Mesangial cell (primary cell): ENCODE measurements at places on chromosomes 12 and 14. TPM values are rescaled to one million over a fixed set of nuclear protein-coding genes. Genes with fewer than 3 reads are reported as not detected.

The KCNC2 gene
- 0.51 TPM in 1 of 2 replicates, not detected in the other for total RNA-seq

The NELL2 gene
- under 0.01 and 0.49 TPM in 2 replicates for total RNA-seq

The MUCL1 gene
- total RNA-seq = not detected in 2 replicates

The KRT78 gene
- not detected in 2 replicates for total RNA-seq

The EML5 gene
- 0.16 and 0.25 TPM in 2 replicates for total RNA-seq

The HOXC12 gene
- total RNA-seq = not detected in 2 replicates

The DMAC2L gene
- 6.2 and 7.0 TPM in 2 replicates for total RNA-seq

The TPH2 gene
- not detected in 2 replicates for total RNA-seq

The KLHL28 gene
- total RNA-seq = 2.6 and 5.5 TPM in 2 replicates

The MYBPC1 gene
- not detected in 2 replicates for total RNA-seq

The EEA1 gene
- 7.7 and 8.6 TPM in 2 replicates for total RNA-seq

The GNB3 gene
- total RNA-seq = 0.51 and 1.5 TPM in 2 replicates

The DAAM1 gene
- 8.1 and 11.1 TPM in 2 replicates for total RNA-seq

The ATP23 gene
- 11.7 and 13.4 TPM in 2 replicates for total RNA-seq

The CPNE6 gene
- total RNA-seq = not detected in 2 replicates

The ANKRD52 gene
- total RNA-seq = 42.3 and 54.6 TPM in 2 replicates

The ENDOU gene
- total RNA-seq = not detected in 2 replicates

The CTSG gene
- total RNA-seq = not detected in 2 replicates

The TGM1 gene
- total RNA-seq = 0.65 and 0.89 TPM in 2 replicates

The NUAK1 gene
- total RNA-seq = 20.7 and 25.1 TPM in 2 replicates

The ART4 gene
- total RNA-seq = not detected in 2 replicates

The ARHGDIB gene
- total RNA-seq = 17.9 and 25.1 TPM in 2 replicates

The GLT1D1 gene
- 0.16 and 0.38 TPM in 2 replicates for total RNA-seq

The SLC6A15 gene
- total RNA-seq = 0.65 and 1.3 TPM in 2 replicates

The ESR2 gene
- 0.63 TPM in 1 of 2 replicates, not detected in the other for total RNA-seq

The ZC3H14 gene
- total RNA-seq = 34.9 and 59.2 TPM in 2 replicates

The OLR1 gene
- total RNA-seq = 0.51 and 1.5 TPM in 2 replicates

The NCKAP5L gene
- total RNA-seq = 19.9 and 36.0 TPM in 2 replicates

The KERA gene
- total RNA-seq = not detected in 2 replicates

The INHBE gene
- total RNA-seq = 3.9 and 7.9 TPM in 2 replicates

The CACNA1C gene
- 0.16 and 0.89 TPM in 2 replicates for total RNA-seq

The NCOR2 gene
- 128 and 174 TPM in 2 replicates for total RNA-seq

The MGP gene
- total RNA-seq = 10.8 and 115 TPM in 2 replicates

The GPR84 gene
- not detected in 2 replicates for total RNA-seq

The KCNMB4 gene
- total RNA-seq = 0.65 and 1.9 TPM in 2 replicates

The PSMB11 gene
- not detected in 2 replicates for total RNA-seq

The GTF2A1 gene
- 16.9 and 20.3 TPM in 2 replicates for total RNA-seq

The LTBR gene
- 89.3 and 169 TPM in 2 replicates for total RNA-seq
